Melanocyte of skin (primary cell): ENCODE measurements at places on chromosomes 13 and 19. TPM values are rescaled to one million over a fixed set of nuclear protein-coding genes. Genes with fewer than 3 reads are reported as not detected.

Gene FGF21
- total RNA-seq, result not detected in 2 replicates

Gene WDR62
- total RNA-seq, result 4.0 and 6.2 TPM in 2 replicates

Gene UNC13A
- total RNA-seq, result 0.34 and 0.36 TPM in 2 replicates

Gene ZNF177
- total RNA-seq, result 1.0 and 1.1 TPM in 2 replicates

Gene LRCH1
- 17.0 and 21.7 TPM in 2 replicates for total RNA-seq

Gene ZNF225
- 4.4 and 4.8 TPM in 2 replicates for total RNA-seq

Gene ZNF708
- total RNA-seq, result 5.3 and 8.2 TPM in 2 replicates

Gene FSTL3
- 24.4 and 54.0 TPM in 2 replicates for total RNA-seq

Gene RNF113B
- total RNA-seq, result not detected in 2 replicates

Gene ZIC2
- total RNA-seq, result not detected in 2 replicates

Gene DNAAF3
- total RNA-seq, result 1.9 and 2.7 TPM in 2 replicates

Gene COMP
- total RNA-seq, result not detected in 2 replicates

Gene CEACAM7
- total RNA-seq, result not detected in 2 replicates

Gene TEX29
- total RNA-seq, result not detected in 2 replicates

Gene CNFN
- 1.1 TPM in 1 of 2 replicates, not detected in the other for total RNA-seq

Gene MUC16
- total RNA-seq, result not detected in 2 replicates

Gene NTF4
- not detected in 2 replicates for total RNA-seq

Gene ABHD13
- total RNA-seq, result 8.0 and 10.0 TPM in 2 replicates

Gene KRTDAP
- not detected in 2 replicates for total RNA-seq

Gene CNOT3
- total RNA-seq, result 9.7 and 12.5 TPM in 2 replicates

Gene SEMA6B
- total RNA-seq, result under 0.01 and 0.36 TPM in 2 replicates

Gene MARK4
- 10.6 and 11.7 TPM in 2 replicates for total RNA-seq

Gene ITM2B
- 72.9 and 102 TPM in 2 replicates for total RNA-seq

Gene RGCC
- total RNA-seq, result 1.9 TPM in 1 of 2 replicates, not detected in the other

Gene PSG2
- not detected in 2 replicates for total RNA-seq

Gene CEBPA
- not detected in 2 replicates for total RNA-seq

Gene IFNL1
- total RNA-seq, result not detected in 2 replicates

Gene FAM216B
- total RNA-seq, result not detected in 2 replicates

Gene SLC1A6
- not detected in 2 replicates for total RNA-seq

Gene GFY
- not detected in 2 replicates for total RNA-seq

Gene HRC
- total RNA-seq, result not detected in 2 replicates

Gene VSTM1
- total RNA-seq, result not detected in 2 replicates

Gene CRTC1
- total RNA-seq, result 2.2 and 2.3 TPM in 2 replicates

Gene PEAK3
- total RNA-seq, result under 0.01 TPM in 1 of 2 replicates, not detected in the other

Gene B3GNT8
- under 0.01 and 0.34 TPM in 2 replicates for total RNA-seq

Gene KIR3DL2
- total RNA-seq, result not detected in 2 replicates

Gene CACNG6
- not detected in 2 replicates for total RNA-seq

Gene ZNF723
- total RNA-seq, result not detected in 2 replicates

Gene ZNF569
- total RNA-seq, result 4.0 and 4.5 TPM in 2 replicates

Gene SHISA2
- 8.3 and 36.0 TPM in 2 replicates for total RNA-seq

Gene PCSK4
- 0.67 and 1.4 TPM in 2 replicates for total RNA-seq

Gene APLP1
- total RNA-seq, result 1.5 and 2.1 TPM in 2 replicates
